Endodermal cell (in vitro differentiated cells): ENCODE measurements at places on chromosomes 4 and X. TPM values are rescaled to one million over a fixed set of nuclear protein-coding genes. Genes with fewer than 3 reads are reported as not detected.

DCAF4L1 gene
- total RNA-seq, result 0.12 to 0.15 TPM (median 0.13 TPM) in 3 replicates

SPANXN3 gene
- total RNA-seq, result not detected in 2 replicates

DNA sequence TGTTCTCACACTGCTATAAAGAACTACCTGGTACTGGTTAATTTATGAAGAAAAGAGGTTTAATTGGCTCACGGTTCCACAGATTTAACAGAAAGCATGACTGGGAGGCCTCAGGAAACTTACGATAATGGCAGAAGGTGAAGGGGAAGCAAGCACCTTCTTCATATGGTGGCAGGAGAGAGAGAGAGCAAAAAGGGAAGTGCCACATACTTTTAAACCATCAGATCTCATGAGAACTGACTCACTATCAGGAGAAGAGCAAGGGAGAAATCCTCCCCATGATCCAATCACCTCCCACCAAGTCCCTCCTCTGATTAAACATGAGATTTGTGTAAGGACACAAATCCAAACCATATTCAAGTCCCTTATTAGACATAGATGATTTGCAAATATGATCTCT lies 12.3 kb upstream of the RAP2C start:
- no peak for DNase-seq

GRCh38 chrX:10106806-10107205 lies 50.0 kb upstream of the CLCN4 start:
- no peak for DNase-seq
